ENCODE measurements at places on chromosomes 5 and 9.

DNA sequence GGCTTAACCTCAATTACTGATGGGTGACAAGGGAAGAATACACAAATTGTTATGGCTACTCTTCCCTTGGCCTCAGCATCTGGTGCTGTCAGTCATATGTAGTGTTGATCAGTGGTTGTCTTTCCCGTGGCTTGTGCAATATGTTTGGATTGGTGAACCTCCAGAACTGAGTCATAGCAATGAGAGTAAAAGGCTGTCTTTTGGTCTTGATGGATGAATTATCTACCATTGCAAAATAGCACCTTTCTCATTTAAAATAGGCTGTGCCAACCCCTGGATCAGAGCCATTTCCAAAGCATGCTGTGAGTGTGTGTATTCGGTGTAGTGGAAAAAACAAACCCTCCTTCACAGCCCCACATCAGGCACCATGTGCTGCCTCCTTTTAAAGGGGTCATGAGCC lies 14.6 kb upstream of the F2R start:
- peak; percentile 72 for DNase-seq

DNA sequence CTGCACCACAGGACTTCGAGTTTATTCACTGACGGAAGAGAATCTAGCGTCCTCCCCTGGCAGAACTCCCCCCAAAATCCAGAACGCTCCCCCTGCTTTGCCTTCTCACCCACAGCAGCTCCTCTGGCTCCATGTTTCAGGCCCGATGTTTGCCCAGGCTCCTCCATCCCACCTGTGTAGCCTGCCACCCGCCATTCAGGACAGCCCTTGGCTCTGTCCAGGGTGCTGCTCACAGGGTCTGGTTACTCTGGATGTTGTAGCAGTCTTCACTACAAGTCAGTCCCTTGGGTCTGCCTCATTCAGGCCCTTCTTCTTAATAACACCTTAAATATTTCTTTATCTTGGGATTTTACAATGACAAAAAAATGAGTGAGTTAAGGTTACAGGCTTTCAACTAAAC lies 41.3 kb upstream of the SV2C start:
- no peak for DNase-seq

DNA sequence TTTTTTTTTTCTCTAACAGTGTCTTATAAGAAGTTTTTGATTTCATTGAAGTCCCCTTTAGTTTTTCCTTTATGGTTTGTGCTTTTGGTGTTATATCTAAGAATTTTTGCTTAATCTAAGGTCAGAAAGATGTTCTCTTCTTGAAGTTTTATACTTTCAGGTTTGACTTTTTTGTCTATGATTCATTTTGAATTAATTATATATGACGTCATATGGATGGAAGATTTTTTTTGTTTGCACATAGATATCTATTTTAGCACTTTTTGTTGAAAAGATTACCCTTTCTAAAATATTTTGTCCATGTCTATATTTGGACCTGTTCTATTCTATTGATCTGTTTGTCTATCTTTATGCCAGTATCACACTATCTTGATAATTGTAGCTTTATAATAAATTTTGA lies 16.3 kb downstream of the UBAP1 start:
- no peak for DNase-seq

DNA sequence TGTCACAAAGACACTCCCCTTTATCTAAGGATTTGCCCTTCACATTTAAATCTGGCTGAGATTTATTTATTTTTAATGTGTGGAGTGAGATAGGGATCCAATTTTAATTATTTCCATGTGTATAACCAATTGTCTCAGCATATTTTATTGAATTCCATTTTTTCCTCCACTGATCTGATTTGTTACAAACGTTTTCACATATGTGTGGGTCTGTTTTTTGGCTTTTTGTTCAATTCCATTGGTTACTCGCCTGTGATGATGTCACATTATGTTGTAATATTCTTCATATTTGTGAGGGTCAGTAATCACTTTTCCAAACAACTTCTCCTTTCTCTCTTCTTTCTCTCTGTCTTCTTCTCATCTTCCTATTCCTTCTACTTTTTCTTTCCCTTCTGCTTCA lies 278.3 kb upstream of the RFX3 start:
- no peak for DNase-seq

GRCh38 chr5:149143470-149143869 lies 2.2 kb downstream of the ABLIM3 start:
- no peak for DNase-seq

DNA sequence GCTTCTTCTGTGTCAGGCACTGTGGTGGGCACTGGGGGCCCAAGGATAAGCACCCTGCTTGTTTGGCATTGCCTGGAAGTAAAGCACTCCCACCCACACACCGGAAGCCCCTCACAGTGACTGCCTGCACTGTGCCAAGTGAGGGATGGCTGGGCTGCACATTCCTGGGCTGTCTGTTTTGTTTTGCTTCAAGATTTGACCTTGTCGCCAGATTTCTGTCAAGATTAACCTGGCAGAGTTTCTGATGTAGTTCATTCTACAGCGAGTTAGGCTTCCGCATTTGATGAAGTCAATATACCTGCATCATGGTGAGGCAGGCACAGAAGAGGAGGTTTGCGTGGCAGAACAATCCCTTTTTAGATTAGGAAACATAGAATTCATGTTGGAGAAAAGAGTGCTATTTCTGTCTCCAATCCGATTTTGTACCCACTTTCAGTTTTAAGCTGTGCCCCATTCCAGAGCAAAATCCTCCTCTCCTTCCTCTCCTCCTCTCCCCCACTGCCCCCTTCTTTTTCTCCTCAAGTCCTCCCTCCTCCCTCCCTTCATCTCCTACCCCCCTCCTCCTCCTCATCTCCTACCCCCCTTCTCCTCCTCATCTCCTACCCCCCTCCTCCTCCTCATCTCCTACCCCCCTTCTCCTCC lies 14.4 kb upstream of the BOD1 start:
- DNase-seq = no peak

DNA sequence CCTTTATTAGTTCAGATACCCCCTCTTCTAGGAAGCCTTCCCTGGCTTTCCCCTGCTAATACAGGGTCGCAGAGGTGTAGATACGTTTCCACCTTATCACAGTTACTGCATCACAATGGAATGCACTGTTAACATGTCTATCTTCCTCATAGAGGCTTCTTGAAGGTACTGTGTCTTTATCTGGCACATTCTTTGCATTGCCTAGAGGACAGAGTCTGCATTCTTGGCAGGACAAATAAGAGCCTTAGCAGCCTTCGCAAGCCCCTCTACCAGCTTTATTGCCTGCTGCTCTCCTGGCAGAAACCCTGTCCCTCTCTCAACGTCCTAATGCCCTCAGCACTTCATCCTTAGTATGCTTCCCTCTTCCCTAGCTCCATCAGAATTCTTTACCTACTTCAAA lies 31.6 kb downstream of the SLC1A3 start:
- no peak for DNase-seq

DNA sequence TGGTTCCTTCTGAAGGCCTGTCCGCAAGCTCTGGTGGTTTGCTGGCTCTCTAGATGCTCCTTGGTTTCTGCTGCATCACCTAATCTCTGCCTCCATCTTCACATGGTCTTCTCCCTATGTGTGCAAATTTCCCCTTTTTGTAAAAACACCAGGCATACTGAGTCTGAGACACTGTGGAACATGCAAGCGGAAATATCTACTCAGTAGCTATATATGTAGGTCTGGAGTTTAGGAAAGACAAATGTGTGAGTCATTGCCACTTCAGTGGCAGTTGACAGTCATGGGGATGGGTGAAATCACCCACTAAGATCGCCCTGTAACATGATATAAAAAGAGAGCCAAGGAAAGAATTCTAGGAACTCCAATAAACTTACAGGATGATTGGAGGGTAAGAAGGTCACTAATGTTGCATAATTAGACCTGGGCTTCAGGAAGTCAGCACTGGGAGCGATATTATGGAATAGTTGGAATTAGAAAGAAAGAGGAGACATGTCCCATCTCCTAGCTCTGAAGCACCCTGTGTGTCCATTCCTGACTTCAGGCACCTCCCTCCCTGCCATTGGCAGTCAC lies 22.7 kb upstream of the UBLCP1 start:
- DNase-seq = peak; percentile 88

DNA sequence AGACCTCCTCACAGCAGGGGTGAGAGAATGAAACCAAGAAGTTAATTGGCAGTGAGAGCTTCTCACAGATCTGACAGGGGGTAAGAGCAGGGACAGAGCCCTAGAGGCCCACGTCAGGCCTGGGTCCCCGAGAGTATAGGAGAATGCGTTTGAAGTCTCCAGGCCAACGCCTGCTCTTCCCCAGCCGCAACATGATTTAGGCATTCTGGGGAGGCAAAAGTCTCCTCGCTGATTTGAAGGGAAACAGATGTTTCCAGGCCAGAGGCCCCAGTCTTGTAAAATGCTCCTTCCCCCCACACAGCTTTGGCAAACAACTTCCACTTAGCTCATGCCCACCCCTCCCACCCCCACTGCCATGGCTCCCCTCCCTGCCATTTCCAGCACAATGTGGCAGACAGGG lies 239.2 kb upstream of the TRIM32 start:
- DNase-seq = no peak

DNA sequence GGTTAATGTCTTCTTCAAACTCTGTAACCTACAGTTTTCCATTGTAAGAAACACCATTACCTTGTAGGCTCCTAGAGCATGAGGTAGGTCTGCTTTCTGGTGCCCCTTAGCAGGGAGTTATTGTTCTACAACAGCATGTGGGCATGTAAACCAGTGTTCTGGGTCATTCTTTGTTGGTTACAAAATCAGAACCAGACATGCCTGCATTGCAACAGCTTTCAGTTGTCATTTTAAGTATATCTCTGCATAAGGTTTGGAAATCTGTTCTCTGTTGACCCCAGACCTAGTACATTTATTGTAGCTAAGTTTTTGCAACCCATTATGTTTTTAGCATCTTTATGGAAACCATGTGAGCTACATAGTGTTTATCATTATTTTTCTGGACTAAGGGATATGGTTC lies 10.9 kb downstream of the RGMB start:
- DNase-seq = no peak

DNA sequence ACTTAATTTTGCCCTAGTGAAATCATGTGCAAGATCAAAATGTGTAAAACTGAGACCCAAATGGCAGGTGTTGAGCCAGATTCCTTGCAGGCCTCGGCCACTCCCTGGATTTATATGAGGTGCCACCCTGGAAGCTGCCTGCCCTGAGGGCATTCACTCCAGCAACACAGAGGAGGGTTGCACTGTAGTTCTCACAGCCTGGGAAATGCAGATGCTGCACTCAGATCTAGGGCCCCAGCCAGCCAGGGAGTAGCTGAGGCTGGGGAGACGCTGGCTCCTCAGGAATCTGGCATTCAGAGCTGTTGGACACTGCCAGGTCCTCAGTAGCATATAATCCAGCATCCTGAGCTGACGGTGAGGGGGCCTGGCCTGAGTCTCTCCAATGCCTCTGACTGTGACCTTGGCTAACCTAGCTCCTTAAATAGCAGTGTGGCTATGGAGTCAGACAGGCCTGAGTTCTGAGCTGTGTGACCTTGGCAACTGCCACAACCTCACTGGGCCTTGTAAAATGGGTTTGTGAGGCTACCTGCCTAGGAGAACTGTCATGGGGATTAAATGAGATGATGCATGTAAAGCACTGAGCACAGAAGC lies 8.7 kb downstream of the KCNMB1 start:
- DNase-seq = no peak

DNA sequence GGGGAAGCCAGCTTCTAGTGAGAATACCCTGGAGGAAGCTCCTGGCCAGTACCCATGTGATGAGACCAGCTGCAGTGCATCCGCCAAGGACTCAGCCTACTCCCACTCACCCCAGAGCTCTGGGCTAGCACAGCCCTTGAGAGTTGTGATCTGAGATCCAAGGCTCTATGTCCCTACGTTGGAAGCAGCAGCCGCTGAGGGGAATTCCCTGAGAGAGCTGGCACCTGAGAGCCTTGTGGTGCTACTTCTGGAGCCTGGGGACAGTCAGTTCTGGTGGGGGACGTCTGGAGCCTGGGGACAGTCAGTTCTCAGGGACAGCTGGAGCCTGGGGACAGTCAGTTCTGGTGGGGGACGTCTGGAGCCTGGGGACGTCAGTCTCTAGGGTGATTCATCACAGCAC lies 39.2 kb downstream of the PDZD2 start:
- DNase-seq = no peak

DNA sequence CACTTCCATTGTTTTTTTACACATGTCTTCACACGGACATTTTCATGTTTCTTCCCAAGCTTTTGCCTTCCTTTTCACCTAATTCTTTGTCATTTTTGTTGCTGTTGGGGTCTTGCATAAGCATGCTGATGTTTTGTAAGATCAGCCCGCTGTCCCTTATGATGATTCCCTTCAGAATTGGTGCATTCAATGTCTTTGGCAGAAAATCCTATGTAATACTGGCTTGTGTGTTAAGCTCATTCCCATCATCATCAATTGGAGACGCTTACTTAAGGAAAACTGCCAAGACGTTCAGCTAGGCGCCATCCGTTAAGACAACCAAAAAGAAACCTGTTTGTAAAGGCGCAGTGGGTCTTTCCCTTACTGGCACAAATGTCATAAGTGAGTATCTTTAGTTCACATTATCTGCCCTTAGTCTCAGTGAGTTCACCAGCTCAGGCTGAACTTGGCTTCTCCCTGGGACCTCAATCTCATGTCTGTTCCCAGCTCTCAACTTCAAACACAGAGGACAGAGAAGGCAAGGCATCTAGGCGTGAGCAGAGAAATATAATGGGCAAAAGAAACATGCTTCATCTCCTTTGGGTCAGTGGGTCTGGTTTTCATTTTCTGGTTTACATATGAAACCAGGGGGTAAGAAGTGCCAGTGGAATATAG lies 97.9 kb downstream of the EFNA5 start:
- no peak for DNase-seq

GRCh38 chr5:93595420-93596147 lies 12.6 kb downstream of the NR2F1 start:
- no peak for DNase-seq

DNA sequence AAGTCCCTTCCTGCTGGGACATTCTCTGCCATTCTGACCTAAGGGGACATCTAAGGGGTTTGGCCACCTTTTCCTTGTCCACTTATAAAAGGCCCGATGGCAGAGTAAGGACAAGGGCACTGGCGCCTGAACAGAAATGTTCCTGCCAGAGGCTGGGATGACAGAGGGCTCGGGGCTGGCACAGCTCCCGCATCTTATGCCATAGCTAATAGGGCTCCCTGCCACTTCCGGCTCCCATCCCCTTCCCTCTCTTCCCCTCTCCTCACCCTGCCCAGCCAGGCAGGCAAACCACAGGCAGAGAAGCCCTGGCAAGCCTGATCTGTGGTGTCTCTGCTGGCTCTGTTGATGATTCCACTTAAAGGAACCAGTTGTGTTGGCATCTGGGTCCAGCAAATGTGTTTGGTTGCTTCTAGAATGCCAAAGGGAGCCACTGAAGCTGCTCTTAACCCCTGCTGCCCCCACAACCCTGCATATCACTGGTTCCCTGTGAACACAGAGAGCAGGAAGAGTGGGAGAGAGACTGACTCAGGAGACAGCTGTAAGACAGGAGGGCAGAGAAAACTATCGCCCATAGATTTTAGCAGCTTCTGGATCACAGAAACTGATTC lies 18.4 kb upstream of the ADRA1B start:
- DNase-seq = peak; percentile 73

DNA sequence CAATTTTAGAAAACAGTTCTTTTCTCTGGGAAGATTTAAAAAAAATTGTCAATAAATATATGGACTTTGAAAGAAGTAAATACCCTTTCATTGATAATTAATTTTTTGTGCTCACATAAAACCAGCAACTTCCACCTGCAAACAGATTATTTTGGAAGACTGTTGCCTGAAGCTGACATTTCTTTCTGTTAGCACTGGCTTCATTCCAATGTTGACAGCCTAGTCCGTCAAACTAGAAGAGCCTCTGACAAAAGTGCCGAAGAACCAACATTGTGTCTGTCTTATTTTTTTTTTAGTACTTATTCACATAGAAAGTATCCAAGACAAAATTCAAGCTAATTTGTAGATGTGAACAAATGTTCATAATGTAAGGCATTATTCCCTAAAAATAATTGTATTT lies 108.6 kb upstream of the TMEM161B start:
- no peak for DNase-seq

GRCh38 chr9:17229945-17230560 lies 95.2 kb downstream of the CNTLN start:
- DNase-seq = no peak
